ENCODE measurements at places on chromosomes 3 and 15.

- DNase-seq, result no peak
Observed at GRCh38 chr3:15384510-15385237, 42.7 kb downstream of the METTL6 start.

GRCh38 chr3:45082142-45082538, 56.0 kb downstream of the CLEC3B start:
- no peak for DNase-seq

DNA sequence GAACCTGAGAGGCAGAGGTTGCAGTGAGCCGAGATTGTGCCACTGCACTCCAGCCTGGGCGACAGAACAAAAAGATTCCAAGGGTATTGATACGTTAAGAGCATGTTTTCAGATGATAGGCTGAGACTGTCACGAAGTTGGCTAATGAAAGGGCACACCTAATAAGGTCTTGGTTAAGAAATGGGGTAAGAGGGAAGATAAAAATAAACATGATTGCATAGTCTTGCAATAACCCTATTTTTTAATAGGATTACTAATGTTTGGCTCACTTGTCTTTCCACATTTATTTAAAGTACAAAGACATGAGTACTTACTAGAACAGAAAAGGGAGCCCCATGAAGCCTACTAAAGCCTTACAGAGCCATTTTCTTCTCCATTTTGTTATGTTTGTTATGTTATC, 109.0 kb downstream of the FRMD4B start:
- no peak for DNase-seq

DNA sequence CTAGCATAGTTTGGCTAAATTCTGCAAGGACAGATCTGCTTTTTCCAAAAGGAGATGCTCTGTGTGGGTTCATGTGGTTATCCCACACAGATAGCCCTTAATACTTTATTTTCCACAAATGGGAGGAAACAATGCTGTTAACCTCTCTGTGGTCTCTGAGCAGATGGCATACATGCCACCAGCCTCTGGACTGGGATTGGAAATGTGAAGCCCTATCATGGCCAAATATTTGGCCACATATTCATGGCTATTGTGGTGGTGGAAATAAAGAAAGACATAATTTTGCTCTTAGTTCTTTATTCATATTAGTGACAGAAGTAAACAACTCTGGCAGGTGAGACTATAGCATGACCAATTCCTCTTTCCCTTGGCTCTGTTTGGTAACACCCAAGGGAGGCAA, 726.2 kb downstream of the ROBO1 start:
- no peak for DNase-seq

GRCh38 chr3:15453501-15453900, 26.1 kb downstream of the EAF1 start:
- DNase-seq, result no peak

- no peak for DNase-seq
Observed at GRCh38 chr3:110664148-110664547, 407.5 kb upstream of the NECTIN3 start.

GRCh38 chr3:170513642-170514041, 72.2 kb downstream of the SLC7A14 start:
- DNase-seq, result no peak

DNA sequence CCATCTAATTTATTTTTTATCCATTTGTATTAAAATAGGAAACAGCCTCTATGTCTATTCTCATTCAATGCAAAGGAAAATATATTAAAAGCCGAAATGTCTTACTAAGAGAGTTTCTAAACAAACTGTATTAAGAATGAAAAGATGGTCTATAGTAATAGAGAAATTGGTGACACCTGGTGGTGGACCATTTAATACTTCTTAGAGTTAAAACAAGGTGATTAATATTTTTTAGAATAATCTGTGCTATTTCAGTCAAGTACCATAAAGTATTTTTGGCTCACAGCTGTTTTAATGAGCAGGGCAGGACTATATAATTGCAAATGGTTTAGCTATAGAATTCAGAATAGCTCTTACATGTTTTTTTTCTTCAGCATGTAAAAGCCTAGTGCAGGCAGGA, 55.7 kb downstream of the SYNPR start:
- no peak for DNase-seq
